ENCODE measurements at places on chromosomes 6 and 20.

- DNase-seq, result no peak
Observed at GRCh38 chr6:49607391-49607982, 29.2 kb downstream of the RHAG start.

DNA sequence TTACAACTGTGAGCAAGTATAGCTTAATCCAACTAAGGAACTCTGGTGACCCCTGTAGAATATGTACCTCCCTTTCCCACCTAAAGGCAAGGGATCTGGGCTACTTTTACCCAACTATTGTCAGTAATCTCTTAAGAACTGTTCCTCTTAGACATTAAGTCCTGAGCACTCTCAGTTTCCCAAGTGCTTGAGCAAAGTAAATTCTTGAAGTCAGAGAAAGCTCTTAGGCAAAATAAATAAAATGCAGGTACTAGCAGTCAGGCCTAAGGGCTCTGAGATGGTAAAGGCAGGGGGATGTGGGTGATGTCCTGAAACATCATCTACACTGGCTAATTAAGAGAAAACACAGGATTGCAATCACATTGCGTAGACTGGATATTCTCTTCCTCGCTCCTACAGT, 446.4 kb upstream of the FLRT3 start:
- DNase-seq, result no peak

- DNase-seq, result no peak
Observed at GRCh38 chr6:15036690-15037245, 209.1 kb upstream of the JARID2 start.

DNA sequence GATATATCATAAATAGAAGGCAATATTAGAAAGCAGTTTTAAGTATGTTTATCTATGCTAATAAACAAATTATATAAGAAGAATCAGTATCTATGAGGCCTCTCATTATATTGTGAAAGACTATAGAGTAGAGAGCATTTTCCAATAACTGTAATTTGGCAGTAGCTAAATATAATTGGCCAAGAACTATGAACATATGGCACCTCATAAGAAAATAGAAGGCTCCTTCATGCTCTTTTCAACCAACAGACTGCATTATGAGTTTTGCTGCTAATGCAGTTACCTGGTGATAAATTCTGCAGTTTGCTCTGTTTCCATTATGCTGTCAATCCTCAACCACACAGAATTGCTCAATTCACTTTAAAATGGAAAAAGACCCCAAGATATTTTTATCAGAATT, 221.1 kb downstream of the KHDC1L start:
- no peak for DNase-seq

DNA sequence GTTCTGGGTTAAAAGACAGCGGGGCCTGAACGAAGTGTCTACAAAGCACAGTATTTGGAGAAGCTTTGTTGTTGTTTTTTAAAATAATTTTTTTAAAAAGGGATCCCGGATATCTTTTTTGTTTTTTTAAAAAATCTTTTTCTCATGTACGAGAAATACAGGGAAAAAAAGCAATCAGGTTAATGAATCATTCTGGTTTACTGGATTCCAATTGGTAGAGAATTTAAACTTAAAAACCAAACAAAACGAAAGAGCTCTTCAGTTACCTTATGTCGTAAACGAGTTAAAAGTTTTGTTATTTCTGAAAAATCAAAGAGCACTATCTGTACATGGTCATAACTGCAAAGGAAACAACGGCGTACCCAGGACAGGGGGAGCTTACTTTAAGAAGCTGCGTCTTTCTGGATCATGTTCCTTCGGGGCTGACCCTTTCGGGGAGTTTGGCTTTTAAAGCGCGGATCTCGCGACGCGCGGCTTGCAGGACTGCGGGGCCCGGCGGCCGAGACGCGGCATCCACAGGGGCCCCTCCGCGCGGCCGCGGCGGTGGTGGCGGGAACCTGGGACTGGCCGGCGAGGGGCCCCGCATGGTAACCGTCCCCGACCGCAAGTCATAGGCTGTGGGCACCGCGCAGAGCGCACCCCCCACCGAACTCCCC, 927 bp downstream of the IL20RA start:
- no peak for DNase-seq

DNA sequence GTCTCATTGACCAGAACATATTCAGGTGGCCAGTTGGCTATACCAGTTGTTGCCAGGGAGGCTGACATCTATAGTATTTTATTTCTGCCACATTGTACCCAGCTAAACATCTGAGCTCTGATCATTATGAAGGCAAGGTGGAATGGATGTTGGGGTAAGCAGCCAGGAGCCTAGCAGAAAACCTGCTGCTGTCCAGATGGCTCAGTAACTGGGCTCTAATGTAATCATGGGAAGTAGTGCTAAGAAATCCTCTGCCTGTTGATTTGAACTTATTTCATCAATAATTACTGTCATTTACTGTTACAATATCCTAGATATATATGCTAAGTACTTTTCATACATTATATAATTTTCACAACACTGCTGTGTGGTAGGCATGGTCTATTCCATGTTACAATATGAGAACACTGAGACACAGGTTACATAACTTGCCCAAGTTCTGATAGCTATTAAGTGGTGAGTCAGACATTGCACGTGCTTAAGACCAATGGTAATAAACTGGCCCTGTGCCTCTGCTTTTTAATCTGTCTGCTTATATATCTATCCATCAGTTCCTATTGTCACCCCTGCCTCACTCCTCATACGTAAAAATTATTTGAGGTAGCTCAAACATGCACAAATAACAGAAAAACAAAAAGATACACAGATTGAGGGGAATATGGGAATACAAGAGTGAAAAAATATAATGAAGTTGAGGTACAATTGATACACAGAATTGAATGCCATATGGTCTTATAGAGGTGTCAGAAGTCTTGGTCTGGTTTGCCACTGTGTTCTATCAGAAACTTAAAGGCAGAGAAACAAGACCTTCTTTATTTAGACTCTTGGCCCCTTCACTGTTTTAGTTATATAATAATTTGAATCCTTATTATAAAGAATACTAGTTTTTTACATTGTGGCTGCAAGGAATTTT, 25.2 kb downstream of the TBPL1 start:
- no peak for DNase-seq

GRCh38 chr6:79969784-79970183, 22.4 kb upstream of the ELOVL4 start:
- DNase-seq, result no peak

DNA sequence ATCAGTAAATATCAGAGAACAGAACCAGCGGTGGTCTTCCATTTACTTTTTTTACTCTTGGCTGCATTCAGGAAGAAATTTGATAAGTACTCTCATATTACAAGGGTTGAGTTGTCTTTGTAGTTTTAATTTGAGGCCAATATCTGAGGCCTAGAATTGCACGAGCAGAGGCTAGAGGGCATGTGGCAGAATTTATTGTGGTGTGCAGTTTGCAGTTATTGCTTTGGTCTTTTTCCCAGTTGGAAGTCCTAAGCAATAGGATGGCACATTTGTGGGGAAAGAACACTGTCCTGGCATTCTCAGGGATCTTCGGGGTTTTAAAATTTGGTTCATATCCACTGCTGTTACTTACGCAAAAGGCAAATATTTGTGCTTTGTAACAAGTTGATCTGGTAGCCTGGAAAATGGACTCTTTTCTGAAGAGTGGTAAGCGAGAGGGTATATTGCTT, 66.0 kb downstream of the CTNNBL1 start:
- DNase-seq, result no peak

- no peak for DNase-seq
Observed at GRCh38 chr6:139841794-139842215, 467.4 kb upstream of the CITED2 start.

DNA sequence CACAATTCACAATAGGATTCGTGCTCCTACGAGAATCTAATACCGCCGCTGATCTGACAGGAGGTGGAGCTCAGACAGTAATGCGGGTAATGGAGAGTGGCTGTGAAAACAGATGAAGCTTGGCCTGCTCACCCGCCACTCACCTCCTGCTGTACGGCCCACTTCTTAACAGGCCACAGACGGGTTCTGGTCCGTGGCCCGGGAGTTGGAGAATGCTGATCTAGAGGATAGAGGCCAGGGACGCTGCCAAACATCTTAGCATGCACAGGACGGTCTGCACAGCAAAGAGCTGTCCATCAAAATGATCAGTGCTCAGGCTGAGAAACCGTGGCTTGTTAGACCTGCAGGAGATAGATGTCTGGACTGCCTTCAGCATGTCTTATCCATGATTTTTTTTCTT, 186.4 kb downstream of the SASH1 start:
- no peak for DNase-seq

DNA sequence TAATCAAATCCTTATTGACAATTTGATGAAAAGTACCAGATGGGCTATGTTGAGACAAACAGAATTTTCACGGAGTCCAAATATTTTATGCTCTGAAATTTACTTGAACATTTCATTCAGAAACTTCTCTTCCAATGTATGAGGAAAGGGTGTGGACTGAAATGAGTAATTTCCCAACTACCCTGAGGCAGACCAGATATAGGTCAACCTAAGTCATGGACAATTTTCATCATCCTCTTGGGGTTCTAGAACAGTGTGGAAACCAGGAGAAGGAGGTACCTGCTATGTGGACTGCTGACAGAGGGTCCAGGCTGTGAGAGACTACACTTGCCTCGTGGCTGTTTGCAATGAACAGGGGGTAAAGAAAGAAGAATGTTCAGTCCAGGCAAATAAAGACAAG, 323.0 kb downstream of the ESR1 start:
- DNase-seq, result no peak

- no peak for DNase-seq
Observed at GRCh38 chr6:144378437-144378836, 93.3 kb downstream of the UTRN start.

GRCh38 chr6:82419859-82420258, 56.2 kb downstream of the TPBG start:
- no peak for DNase-seq

- no peak for DNase-seq
Observed at GRCh38 chr20:35556871-35557270, 15.0 kb downstream of the ERGIC3 start.

DNA sequence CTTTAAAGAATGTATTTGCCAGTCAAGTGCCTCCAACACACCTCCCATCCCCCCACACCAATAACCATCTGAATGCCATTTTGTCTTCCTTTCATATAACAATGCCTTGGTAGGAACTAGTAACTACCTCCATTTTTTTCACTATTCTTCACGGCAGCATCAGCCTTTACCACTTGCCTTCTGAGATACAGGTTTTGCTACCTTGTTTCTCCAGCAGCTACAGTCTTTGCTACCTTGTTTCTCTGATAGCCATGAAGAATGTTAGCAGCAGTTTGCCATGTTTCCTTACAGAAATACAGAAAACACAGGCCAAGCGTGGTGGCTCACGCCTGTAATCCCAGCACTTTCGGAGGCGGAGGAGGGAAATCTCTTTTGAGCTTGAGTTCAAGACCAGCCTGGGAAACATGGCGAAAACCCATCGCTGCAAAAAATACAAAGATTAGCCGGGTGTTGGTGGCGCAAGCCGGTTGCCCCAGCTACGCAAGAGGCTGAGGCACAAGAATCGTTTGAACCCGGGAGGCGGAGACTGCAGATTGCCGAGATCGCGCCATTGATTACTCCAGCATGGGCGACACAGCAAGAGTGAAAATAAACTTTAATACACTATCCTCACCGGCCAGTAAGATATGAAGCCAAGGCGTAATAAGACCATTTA, 100.9 kb downstream of the HFE start:
- no peak for DNase-seq

DNA sequence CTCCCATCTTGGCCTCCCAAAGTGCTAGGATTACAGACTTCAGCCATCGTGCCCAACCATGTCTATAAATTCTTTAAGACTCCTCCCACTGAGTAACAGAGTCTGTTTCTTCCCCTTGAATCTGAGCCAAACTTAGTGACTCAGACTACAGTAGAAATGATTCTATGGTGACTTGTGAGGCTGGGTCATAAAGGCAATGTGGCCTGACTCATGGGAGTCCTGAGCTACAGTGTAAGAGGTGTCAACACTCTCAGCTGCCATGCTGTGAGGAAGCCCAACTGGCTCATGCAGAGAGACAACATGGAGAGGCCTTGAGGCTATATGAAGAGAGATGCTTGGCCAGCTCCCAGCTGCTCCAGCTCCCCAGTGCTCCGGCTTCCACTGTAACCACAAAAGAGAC, 5.2 kb upstream of the NRSN2 start:
- no peak for DNase-seq

DNA sequence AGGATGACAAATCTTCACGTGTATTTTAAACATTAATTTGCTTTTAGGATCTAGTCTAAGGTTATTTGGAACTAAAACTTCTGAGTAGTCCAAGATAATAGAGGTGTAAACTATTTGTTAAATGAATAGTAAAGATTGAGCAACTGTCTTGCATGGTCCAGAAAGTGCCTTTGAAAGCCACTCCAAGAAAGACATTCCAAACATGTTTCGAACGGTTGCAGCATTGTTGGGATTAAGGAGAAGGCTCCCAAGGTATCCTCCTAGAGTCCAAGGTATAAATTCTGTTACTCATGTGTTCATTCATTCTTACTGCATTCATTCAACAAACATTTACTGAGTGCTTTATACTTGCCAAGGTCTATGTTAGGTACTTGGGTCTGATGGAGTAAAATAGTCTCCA, 28.8 kb upstream of the MYLK2 start:
- no peak for DNase-seq

GRCh38 chr20:48066851-48067250, 281.6 kb upstream of the SULF2 start:
- no peak for DNase-seq
